GM12865 (cell line): ENCODE measurements at places on chromosomes 7 and 10.

DNA sequence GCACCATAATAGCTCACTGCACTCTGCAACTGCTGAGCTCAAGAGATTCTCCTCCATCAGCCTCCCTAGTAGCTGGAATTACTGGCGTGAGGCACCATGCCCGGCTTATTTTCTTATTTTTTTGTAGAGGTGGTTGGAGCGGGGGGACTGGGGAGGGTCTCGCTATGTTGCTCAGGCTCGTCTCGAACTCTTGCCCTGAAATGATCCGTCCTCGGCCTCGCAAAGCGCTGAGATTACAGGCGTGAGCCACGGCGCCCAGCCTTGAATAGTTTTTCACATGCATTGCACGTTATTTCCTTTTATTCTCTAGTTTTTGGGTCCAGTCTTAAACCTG lies 526 bp upstream of the LAMTOR4 start:
- DNase-seq = no peak

DNA sequence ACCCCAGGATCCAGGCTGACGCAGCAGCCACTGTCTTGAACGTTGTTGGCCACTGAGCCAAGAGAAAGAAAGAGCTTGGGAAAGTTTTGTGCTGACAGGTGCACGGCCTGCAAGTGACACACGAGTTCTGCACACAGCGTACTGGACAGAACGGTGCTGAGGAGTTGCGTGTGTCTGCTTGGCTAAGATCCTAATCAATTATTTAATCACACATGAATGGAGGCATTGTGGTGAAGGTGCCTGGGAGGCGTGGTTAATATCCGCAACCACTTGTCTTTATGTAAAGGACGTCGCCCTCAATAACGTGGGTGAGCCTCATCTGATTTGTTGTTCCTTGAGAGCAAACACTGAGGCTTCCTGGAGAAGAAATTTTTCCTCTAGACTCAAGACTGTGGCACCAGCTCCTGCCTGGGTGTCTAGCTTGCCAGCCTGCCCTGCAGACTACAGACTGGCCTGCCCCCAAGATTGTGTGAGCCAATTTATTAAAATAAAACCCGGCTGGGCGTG lies 16.6 kb upstream of the GNA12 start:
- no peak for DNase-seq

- DNase-seq = no peak
These were observed 6.8 kb downstream of the TBATA start for GRCh38 chr10:70778267-70778924.

DNA sequence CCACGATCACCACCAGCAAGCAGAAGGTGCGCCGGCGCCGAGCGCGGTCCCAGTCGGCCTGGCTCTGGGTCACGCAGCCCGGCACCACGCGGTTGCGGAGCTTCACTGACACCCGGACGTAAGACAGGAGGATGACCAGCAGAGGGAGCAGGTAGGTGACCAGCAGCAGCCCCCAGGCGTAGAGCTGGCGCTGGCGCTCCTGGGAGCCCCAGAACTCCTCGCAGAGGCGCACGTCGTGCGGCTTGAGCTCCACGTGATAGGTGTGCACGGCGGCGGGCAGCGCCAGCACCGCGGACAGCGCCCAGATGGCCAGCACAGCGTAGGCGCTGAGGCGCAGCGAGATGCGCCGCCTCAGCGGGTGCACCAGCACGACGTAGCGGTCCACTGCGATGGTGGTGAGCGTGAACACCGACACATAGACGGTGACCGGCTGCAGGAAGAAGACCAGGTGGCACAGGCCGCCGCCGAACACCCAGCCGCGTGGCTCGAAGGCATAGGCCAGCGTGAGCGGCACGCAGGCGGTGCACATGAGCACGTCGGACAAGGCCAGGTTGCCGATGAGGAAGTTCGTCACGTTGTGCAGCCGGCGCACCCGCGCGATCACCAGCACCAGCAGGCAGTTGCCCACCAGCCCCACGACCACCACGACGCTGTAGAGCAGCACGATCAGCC lies 920 bp downstream of the PRLHR start:
- peak; percentile 13 for DNase-seq

- DNase-seq = peak; percentile 95
These were observed 72.4 kb upstream of the SP4 start for GRCh38 chr7:21355406-21355874.

GRCh38 chr7:20305726-20306125 lies 25.0 kb upstream of the ITGB8 start:
- no peak for DNase-seq

DNA sequence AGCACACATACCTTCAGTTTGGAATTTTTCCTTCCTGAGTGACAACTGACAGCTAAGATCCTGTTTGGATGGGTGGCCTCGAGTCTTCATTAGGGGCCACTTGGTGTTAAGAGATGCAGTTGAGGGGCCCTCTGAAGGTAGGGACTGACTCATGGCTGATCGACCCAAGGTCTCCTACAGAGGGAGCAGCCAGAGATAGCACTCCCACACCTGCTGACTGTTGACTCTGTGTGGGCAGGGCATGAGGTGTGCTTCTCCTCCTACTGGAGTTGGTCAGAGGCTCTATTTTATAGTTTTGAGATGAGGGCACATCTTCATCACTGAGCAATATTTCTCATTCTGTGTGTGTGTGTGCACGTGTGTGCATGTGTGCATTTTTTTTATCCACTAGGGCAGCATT lies 378.8 kb upstream of the PODXL start:
- no peak for DNase-seq

DNA sequence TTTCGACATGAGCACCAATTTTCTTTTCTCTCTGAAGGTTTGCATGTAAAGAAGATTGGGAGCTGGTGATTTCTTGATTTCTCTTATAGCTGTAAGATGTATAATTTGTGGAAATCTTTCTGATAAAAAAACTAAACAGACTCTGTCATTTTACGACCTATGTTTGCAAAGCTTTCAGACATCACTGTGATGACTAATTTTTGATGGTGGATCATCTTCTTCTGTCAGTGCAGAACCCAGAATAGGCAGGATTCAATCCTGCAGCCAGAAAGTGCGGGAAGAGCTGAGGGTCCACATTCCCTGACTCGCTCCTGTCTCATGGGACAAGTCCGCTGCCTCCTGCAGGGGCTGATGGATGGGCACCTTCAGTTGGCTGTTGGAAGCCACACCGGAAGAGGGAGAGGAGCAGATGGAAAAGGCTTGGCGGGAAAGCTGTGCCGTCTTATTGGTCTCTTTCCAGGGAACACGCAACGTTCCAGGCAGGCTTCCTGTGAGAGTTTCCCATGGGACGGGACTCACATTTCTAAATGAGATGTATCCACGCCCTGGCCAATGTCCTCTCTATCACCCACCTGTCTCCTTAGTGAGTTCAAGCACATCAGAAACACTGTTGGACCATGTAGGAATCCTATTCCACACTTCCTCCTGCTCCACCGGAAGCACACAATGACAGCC lies 186.9 kb downstream of the PRPF18 start:
- no peak for DNase-seq

DNA sequence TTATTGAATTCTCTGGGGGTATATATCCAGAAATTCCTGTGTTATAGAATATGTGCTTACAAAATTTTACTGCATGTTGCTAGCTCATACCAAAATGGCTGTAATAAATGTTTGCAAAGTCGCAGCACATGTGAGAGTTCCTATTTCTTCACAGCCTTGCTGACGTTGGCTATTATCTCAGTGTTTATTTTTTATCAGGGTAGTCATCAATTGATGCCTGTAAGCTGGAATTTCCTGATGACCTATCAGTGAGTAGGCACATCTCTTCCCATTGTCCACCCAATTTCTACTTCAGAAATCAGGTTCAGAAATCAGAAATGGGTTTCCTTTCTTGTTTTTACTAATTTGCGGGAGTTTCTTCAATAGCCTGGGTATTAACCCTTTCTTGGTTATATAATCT lies 268.1 kb upstream of the FZD8 start:
- no peak for DNase-seq

DNA sequence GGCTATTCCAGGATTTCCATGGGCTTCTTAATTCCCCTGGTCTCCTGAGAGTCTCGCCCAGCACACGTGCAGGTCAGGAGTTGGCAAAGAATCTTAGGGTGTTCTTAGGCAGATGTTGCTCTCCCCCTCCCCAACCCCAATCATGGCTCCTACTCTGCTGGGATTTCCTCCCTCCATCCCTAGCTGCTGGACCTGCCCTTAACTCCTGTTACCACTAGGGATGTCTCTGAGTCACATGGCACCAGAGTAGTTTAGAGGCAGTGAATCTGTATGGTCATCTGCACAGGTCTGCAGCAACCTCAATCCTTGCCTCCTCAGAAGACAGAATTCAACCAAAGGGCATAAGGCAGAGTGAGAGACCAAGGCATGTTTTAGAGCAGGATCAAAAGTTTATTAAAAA lies 51.8 kb upstream of the CHST3 start:
- no peak for DNase-seq

GRCh38 chr7:4661871-4662270 lies 20.2 kb upstream of the FOXK1 start:
- DNase-seq = no peak

- no peak for DNase-seq
These were observed 86.4 kb upstream of the DGKB start for GRCh38 chr7:14988941-14989340.

DNA sequence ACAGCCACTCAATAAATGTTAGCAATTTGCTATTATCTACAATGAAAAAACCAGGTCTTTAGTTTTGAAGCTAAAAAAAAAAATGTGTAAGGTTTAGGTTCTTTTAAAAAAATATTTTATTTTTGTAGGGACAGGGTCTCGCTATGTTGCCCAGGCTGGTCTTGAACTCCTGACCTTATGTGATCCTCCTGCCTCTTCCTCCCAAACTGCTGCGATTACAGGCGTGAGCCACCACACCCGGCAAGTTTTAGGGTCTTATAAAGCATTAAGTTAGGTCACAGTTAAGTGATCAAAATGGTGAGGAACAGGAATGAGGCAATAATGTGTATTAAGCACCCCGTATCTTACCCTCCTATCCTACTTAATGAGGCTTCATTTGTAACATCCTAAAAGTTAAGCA lies 774 bp downstream of the SEM1 start:
- no peak for DNase-seq

DNA sequence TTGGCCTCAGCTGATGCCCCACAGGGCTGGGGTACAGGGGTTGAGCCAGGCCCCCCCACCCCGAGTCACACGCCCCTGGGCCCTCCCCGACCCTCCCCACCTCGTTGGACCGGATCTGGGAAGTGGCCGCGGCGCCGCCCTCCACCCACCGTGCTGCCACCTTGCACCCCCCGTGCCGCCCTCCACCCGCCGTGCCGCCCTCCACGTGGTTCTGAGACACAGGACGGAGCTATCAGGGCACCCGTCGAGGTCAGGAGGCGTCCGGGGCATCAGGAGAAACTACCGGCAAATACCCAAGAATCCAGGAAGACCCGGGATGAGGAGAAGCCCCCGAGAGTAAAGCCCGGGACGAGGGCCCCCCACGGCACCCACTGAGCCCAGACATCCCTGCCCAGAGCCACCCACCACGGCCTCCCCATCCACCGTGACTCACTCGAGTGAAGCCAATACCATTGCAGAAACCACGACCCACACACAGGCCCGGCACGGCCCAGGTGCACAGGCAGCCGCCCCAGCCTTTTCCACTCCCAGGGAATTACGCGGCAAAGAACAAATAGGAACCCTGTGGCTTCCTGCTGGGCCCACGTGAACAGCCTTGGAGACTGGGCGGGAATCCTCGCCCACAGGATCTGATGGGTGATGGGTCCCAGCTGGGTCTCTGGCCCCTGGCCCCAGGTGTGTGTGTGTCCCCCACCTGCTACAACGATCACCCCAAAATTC lies 34.0 kb downstream of the ADAP1 start:
- DNase-seq = no peak

DNA sequence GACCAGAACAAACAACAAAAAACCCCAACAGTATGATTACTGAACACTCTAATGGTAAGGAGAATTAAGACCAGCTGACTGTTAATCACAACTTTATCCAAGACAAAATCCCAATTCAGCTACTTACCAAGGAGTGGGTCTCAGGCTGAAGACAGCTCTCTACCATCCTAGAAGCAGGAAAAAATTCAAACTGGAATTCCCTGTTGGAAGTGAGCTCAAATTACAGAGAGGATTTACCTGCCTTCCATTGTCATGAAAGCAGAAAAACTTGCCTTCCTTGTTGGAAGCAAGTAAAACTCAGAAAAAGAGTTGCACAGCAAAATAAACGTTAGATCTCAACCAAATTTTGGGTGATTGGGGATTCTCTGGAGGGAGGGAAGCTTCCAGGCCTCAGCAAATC lies 20.9 kb downstream of the SPAM1 start:
- no peak for DNase-seq

- DNase-seq = peak; percentile 33
These were observed 151.0 kb downstream of the PLPP4 start for GRCh38 chr10:120607710-120608703.

GRCh38 chr10:126839094-126839761 lies 66.0 kb upstream of the DOCK1 start:
- DNase-seq = no peak

GRCh38 chr10:42988517-42989395 lies 88.1 kb upstream of the RET start:
- DNase-seq = no peak

DNA sequence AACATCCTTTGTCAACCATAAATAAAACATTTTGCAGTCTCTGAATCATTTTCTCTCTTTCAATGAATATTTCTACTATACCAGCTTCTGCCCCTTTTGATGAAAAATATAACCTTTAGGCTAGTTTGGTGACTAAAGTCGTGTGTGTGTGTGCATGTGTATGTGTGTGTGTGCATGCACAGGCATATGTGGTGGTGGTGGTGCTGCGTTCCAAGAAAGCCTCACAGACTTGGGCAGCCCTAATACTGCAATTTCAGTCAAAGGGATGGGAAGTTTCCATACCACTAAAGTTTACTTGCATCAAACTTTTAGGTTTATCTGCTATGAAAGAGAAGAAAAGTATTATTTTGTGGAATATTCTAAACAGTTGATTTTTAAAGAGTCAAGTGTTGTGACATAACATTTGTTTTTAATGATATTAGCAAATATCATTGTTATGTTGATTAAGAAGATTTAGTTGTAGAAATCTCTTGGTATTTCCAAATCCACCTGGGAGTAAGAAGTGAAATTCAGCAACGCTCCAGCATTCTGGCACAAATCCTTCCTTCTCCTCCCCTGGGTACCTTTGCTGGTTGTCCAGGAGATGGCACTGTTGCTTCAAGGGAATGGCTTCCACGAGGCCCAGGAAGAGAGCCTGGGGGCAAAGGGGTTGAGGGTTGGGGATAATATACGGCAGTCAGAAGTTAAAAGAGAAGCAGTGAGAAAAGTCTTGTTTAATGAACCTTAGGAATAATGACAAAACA lies 41.5 kb downstream of the ASB4 start:
- peak; percentile 48 for DNase-seq

GRCh38 chr10:132397036-132397541 lies at the start of gene PWWP2B:
Gene PWWP2B, plus strand, starts transcription at chr10:132397200. Its CDS starts 27 bp downstream, at chr10:132397227.
- peak; percentile 26 for DNase-seq

DNA sequence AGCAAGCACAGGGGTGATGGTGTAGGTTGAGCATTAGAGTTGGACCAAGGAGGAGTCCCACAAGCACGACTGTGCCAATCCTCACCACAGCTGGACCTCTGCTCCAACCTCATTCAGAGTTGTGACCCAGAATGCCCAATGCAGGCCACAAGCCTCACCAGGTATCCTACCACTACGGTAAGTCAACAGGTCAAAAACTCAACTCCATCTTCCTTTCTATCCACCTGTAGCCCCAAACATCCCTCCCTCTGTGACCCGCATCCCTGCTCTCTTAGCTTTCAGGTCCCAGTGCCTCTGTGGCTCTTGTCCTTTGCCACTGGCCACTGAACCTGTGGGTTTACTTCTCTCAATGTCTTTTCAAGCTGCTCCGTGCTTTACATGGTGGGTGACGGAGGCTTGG lies 112.8 kb downstream of the PIP4K2A start:
- DNase-seq = no peak

GRCh38 chr7:15057272-15057671 lies 154.7 kb upstream of the DGKB start:
- DNase-seq = peak; percentile 5
